ENCODE measurements at places on chromosomes 3 and 15.

DNA sequence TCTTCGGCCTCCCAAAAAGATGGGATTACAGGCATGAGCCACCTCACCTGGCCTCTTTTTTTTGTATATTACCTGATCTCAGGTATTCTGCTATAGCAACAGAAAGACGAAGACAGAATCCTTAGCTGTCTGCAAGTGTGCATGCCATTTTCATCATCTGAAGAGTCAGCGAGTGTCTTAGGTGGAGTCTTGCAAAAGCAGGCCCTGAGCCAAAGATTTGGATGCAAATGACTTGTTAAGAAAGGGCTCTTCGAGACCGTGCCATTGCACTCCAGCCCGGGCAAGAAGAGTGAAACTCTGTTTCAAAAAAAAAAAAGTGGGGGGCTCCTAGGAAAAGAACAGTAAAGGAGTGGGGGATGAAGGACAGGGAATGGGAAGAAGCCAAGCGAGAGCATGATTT lies 10.2 kb upstream of the TRIM69 start:
- peak; percentile 28 for DNase-seq

DNA sequence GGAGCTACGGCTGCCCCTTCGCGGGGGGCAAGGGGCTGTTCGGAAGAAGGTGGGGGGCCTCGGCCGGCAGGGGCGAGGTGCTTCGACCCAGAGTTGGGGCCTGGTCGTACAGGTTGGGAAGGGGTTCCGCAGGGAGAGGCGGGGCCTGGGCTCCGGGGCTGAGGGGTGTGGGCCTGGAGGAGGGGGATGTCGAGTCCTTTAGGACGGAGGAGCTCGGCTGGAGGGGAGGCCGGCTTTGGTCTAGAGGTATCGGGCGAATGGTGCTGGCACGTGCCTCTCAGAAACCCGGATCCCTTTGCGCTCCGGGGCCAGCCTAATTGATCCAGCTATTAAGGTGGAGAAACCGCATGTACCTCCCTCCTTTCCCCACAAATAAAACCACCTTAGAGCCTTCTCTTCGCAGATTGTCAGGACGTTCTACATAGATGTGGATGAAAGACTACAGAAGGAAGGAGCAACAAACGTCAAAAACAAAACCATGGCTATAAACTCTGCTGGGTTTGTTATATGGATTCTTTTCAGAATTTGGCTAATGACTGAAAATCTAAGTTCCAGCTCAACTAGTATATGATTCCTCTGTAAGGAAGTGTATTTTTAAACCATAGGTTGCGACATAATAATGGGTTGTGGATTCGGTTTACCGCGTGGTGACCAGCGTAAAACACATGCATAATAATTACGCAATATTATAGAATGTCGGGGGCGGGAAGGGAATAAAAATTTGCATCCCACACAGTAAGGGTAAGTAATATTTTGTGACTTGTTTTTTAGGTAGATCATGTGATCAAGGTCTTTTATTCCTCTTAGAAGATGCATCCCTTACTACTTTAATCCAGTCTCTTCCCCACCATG lies 644 bp upstream of the NGLY1 start:
- peak; percentile 55 for DNase-seq

GRCh38 chr3:13204177-13204581 lies 130.9 kb upstream of the IQSEC1 start:
- DNase-seq: no peak

DNA sequence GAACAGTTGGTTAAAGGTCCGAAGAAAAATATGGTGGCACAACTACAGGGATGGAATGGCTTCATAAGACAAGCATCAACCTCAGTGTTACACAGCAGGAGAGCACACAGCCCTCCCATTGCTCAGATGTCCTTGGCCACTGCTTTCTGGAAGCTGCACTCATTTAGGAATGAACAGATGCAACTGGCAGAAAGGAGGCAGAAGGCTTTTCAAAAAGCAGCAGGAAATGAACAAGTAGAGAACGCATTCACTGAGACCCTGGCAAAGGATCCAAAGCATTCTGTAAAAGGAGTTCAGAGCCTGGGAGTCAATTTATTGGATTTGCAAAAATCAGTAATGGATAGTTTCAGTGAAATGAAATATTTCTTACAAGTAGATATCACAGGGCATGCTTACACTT lies 101.1 kb downstream of the PDZRN3 start:
- DNase-seq: no peak

GRCh38 chr15:84840741-84841429 lies 23.7 kb downstream of the ALPK3 start:
- peak; percentile 76 for DNase-seq

GRCh38 chr3:31996195-31996594 lies 14.6 kb downstream of the ZNF860 start:
- DNase-seq: no peak

DNA sequence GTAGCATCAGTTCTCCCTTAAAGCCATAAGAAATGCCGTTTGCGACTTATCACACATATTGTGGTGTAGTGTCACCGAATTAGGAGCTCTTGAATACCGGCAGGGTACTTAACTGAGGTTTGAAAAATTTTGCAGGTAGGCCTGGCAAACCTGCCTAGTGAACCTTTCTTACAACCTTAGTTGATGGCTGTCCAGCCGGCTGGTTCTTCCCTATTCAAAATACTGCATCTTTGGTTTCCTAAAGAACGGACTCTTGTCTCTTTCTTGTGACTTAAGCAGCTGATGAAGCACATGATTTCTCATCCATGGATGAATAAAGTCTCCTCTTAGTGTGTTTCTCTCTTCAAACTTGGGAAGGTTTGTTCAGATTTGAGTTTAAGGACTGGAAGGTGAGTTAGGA lies 1.5 kb downstream of the RAB7A start:
- no peak for DNase-seq

GRCh38 chr3:196609805-196610515 lies 29.5 kb upstream of the NRROS start:
- DNase-seq: no peak

Measured in fibroblast of pulmonary artery (primary cell).